Spleen (tissue), 13 donors: ENCODE measurements at places on chromosomes 6 and 20. TPM values are rescaled to one million over a fixed set of nuclear protein-coding genes. Genes with fewer than 3 reads are reported as not detected.

KCNK17 gene
- 0.98 TPM for total RNA-seq

MYMX gene
- 0.63 TPM for total RNA-seq

CST5 gene
- not detected for total RNA-seq

DNA sequence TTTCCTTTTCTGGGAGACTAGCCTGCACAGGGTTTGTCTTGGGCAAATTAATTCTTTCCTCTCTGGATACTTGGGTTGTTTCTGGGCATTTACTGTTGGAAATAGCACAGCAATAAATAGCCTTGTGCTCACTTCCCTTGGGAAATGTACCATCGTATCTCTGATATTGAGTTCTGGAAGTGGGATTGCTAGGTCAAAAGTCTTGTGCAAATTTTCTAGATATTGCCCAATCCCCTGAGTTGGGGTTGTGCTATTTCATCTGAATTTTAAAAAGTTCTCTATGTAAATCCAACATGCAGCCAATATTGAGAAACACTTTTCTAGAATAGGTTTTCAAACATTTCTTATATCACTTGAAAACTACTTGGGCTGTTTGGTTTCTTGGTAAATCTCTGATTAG is 64.0 kb upstream of the ELOVL5 start:
- H3K27ac ChIP-seq = no peak overlapping the region
- H3K27me3 ChIP-seq = no peaks in the 10 kb centered on the region
- no peaks in the 10 kb centered on the region for H3K36me3 ChIP-seq
- H3K4me1 ChIP-seq = no peaks in the 10 kb centered on the region

GRCh38 chr20:59725476-59726280 is 121.3 kb downstream of the PHACTR3 start:
- H3K4me1 ChIP-seq = peaks cover 13% of the 10 kb centered on the region
- H3K27me3 ChIP-seq = peaks cover 35% of the 10 kb centered on the region
- no peak overlapping the region for H3K4me3 ChIP-seq
- no peak overlapping the region for H3K27ac ChIP-seq

GRCh38 chr6:143691900-143692636 is 14.3 kb downstream of the PHACTR2 start:
- no peak for DNase-seq
- no peaks in the 10 kb centered on the region for H3K27me3 ChIP-seq
- no peaks in the 10 kb centered on the region for H3K36me3 ChIP-seq
- no peak overlapping the region for H3K4me3 ChIP-seq
- no peak overlapping the region for H3K27ac ChIP-seq

DNA sequence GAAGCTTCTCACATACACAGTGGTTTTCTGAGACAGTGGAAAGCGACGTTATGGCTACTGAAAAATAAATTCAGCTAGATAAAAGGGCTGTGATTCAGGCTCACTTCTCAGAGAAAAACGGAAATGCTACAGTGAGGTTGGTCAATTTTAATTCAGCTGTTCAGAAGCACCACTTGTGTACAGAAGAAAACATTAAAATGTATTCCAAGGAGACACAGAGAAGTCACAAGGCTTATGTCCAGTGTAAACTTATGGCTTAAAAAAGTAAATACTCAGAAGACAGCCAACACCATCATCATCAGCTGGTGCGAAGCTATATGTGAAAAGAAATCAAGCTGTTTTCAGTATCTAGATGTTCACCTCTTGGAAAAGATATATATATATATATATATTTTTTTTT is 68.6 kb downstream of the ABHD12 start:
- H3K4me3 ChIP-seq = no peak overlapping the region
- no peak for DNase-seq
- H3K27ac ChIP-seq = no peak overlapping the region

- H3K4me3 ChIP-seq = no peak overlapping the region
- H3K36me3 ChIP-seq = no peaks in the 10 kb centered on the region
- peaks cover 34% of the 10 kb centered on the region for H3K4me1 ChIP-seq
Observed at GRCh38 chr6:35064757-35065440, 76.2 kb downstream of the TCP11 start.

DNA sequence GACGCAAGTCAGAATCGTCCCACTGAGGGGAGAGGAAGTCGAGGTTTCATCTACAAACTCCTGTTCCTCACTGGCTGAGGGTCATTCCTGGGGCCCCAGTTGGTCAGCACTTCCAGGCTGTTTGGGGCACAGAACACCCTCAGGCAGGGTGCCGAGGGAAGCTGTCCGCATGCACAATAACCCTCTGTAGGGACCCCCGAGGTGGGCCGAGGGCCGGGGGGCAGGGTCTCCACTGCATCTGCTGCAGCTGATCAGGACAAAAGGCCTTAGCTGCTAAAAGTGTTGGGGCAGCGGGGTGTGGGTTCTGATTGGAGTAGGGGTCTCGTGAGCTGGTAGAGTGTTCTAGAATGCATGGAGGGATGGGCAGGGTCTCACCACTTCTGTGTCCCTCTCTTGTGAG is 125.1 kb downstream of the TOX2 start:
- no peak overlapping the region for H3K4me3 ChIP-seq
- no peaks in the 10 kb centered on the region for H3K4me1 ChIP-seq
- no peaks in the 10 kb centered on the region for H3K27me3 ChIP-seq
- H3K27ac ChIP-seq = no peak overlapping the region
- H3K36me3 ChIP-seq = no peaks in the 10 kb centered on the region
- peak; percentile 41 for DNase-seq
